ENCODE measurements at places on chromosomes 4 and X.
A peak's percentile ranks its signal among the peaks of the same experiment; 100 is the strongest.

DNA sequence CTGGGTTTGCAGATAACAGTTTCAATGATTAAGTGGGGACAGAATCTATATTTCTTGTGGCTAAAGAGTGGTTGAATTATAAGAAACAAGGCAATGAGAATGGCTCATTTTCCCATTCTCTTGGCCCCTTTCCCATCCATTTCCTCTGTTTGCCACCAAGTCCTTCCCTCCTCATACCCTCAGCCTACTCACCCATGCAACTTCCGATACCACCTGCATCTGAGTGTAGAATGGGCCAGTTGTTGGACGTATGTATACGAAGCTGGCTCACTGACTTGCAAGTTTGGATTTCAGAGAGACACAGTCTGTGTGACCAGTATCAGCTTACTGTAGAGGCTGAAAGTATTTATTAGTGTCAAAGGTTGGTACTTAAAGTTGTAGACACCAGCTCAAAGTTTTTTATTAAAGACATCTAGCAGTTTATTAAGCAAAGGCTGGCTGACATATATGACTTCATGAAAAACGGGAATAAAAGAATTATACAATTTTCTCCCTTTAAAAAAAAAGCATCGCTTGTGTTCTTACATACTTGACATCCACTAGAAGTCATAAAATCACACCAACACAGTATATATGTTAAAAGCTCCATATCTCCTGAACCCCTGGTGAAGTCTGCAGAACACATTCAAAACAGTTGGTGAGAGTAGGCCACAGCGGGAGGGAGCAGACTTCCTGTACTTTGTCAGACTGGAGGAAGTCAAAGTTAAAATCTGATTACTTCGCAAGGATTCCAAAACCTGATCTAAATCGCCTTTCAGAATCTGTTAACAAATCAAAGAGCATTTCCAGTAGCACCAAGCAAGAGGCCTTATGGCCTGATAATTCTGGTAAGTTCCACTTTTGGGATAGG lies 22.4 kb upstream of the STIM2 start:
- no peak for DNase-seq

DNA sequence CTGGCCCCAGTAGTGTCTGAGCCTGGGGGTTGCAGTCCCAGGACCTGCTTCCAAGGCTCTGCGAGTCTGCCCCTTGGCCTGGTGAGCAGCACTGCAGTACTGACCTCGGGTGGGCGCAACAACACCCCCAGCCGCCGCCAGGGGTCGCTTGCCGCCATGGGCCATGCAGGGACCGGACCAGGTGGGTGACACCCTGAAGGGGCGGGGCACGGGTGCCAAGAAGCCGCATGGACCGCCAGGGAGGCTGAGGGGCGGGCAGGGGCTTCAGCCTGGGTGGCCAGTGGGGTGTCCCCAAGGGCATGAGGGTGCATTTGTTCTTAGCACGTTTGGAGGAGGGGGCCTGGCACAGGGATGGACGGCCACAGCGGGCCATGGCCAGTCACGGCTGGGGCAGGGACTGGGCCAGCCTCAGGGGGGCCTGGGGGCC lies 25.0 kb downstream of the TACC3 start:
- peak; percentile 83 for DNase-seq

- peak; percentile 83 for DNase-seq
Observed at GRCh38 chr4:663438-664428, 10.3 kb downstream of the ATP5ME start.

DNA sequence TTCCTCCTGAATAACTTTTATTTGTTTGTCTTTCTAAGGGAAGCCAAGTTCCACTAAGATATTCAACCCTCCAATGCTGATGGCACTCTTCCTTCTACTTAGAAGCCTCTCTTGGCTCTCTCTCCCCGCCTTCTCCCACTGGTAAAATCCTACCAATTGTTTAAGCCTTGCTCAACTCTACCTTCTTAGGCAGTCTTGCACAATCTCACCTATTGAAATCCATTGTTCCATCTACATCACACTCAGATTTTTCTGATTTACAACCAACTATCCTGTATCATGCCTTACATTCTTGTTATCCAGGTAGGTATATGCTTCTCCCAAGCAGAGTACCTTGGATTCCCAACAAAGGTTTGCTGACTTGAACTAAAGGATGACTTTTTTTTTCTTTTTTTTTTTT lies 69.1 kb downstream of the NR3C2 start:
- DNase-seq = no peak

- no peak for DNase-seq
Observed at GRCh38 chr4:6193399-6193798, 7.0 kb downstream of the JAKMIP1 start.

GRCh38 chr4:11338956-11339782 lies 89.5 kb downstream of the HS3ST1 start:
- DNase-seq = no peak

- DNase-seq = no peak
Observed at GRCh38 chrX:133005042-133005441, 46.6 kb upstream of the HS6ST2 start.

- no peak for DNase-seq
Observed at GRCh38 chr4:137471461-137471860, 60.8 kb downstream of the PCDH18 start.

GRCh38 chr4:24174602-24175001 lies 284.8 kb upstream of the PPARGC1A start:
- no peak for DNase-seq

DNA sequence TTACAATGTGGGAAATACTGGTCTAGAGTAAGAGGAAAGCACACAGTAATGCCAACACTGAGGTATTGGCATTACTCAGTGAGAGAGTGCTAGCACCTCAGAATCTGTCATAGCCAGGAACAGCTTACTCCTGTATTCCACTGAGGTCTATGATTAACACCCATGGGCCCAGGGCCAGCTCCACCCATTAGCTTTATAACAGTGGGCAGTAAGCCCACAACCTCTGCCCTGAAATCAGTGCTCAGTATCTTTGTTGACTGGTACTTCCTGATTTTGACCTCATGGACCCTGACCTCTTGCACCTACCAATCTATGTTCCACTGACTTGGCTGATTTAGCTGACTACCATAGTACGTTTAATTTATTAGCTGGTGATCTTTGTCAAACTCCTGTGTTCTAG lies 56.1 kb downstream of the LANCL3 start:
- no peak for DNase-seq

DNA sequence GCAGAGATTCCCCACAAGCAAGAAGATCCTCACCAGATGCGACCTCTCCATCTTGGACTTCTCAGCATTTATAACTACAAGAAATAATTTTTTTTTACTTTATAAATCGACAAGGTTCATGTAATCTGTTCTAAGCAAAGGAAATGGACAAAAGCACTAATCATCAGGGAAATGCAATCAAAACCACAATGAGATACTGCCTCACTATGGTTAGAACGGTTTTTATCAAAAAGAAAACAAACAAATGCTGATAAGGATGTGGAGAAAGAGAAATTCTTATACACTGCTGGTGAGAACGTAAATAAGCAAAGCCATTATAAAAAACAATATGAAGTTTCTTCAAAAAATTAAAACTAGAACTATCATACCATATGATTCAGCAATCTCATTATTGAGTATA lies 1382.6 kb downstream of the ARAP2 start:
- DNase-seq = no peak

GRCh38 chr4:147284935-147285334 lies 196.0 kb upstream of the EDNRA start:
- DNase-seq = no peak

DNA sequence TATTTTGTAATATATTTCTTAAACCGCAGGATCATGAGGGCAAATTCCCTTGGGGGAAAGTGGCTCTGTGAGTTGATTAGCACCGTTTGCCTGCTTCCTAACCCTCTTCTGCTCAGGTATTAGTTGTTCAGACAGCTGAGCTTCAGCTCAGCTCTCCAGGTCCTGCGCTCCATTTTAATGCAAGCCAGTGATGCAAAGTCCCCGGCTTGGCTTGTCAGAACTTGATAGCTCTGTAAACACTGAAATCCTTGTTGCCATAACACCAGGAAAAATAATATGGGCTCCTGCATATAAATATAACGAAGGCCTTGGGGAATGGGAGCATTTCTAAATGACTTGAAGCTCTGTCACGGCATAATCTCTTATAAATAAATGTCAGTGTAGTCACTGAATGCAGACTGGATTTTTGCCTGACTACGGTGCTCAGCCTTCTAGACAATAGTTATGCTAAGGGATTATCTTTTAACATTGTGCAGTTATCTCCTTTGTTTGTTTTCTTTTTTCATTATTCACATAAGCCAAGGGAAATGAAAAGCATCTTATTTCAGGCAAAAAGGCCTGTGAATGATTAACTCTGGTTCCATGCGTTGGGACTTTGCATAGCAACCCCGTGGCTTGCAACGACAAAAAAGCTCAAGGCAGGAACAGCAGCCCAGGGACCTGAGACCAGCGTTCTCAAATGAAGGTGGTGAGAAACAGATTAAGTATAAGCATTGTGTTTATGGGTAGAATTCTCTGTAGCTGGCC lies 253.2 kb downstream of the SPRY1 start:
- no peak for DNase-seq

- DNase-seq = no peak
Observed at GRCh38 chr4:147580396-147580795, 36.8 kb upstream of the TMEM184C start.

GRCh38 chr4:112946127-112946526 lies 103.3 kb upstream of the ANK2 start:
- DNase-seq = no peak

DNA sequence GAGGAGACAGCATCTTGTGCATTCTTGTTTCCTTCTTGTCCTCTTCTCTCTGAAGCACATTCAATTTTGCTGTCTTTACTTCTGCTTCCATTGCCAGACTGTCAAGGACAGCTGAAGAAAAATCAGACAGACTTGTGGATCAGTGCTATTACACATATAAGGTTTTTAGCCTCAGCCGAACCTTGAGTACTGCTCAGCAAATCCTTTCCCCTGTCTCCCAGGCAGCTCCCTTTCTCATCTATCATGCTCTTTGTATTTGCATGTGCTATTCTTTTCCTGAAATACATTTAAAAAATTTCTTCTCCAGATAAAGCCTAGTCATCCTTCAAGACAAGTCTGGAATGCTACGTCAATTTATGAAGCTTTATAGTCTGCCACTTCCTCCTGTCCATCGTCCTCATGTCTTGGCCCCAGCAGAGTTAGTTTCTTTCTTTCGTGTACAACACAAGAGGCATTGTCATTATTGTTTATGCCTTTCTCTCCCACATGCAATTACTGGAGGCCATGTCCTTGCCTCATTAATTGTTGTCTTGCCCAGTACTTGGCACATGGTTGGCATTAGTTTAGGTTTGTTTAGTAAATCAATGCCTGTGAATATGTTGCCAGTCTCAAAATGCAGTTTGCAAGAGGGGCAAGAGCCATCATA lies 45.1 kb downstream of the ADGRL3 start:
- no peak for DNase-seq

- DNase-seq = no peak
Observed at GRCh38 chr4:78227411-78228057, 170.4 kb downstream of the FRAS1 start.

DNA sequence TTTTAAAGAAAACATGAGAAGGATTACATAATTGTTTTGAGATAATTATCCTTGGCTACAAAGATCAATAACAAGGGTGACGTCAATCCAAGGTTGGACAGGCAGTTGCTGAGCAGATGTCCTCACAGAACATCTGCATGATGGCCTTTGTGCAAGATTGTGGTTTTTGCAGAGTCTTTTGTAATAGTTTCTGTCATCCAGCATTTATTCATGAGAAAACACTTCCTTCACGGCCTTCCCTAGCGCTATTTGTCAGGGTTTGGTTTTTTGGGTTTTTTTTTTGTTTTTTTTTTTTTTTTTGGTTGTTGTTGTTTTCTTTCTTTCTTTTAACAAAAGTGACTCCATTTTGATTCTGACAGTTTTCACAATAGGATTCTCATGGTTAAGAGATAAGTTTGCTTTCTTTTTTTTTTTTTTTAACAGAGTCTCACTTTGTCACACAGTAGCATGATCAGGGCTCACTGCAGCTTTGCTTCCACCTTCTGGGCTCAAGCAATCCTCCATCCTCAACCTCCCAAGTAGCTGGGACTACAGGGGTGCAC lies 31.5 kb upstream of the ELF2 start:
- DNase-seq = no peak

DNA sequence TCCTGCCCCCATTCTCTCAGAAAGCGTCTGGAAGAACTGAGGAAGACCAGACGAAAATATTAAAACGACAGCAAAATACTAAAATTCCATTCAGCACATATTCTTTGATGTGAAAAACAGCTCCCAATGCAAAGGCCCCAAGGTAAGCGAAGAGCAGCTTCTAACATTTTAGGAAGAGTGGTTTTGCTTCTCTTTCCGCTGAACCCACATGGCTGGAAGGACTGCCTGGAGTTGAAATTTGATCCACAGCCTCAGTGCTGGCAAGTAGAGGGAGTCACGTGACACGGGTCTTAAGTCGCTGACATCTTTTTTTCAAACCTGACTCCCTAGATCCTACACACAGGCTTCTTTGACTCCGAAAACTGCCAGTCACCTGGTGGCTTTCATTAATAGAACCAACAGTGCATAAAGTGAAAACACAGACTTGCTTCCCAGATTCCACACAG lies at the start of gene FAM13A:
Gene FAM13A (minus strand): TSS at position 233 of the 446 bp plus-strand sequence. CDS start 221 bp downstream, at position 12.
- DNase-seq = peak; percentile 77

DNA sequence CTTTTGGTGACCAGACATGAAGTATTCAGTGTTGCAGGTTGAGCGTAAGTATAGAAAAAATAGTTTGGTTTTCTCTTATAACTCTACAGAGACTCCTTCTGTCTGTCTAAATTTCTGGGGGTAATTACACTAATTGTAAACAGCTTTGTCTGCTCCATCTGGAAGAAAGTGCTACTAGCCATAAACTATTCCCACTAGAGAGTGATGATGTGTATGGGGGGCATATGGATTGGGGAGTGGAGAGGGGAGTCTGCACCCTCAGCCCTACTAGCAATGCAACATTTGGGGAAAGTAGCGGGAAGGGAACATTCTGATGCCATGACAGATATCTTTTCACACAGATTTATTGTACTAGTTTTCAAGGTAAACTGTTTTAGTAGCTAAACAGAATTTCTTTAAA lies 549.7 kb downstream of the TRIML1 start:
- DNase-seq = no peak

GRCh38 chrX:141668371-141668770 lies 30.2 kb downstream of the SPANXD start:
- no peak for DNase-seq

GRCh38 chr4:125433453-125433852 lies 118.7 kb downstream of the FAT4 start:
- DNase-seq = no peak

GRCh38 chr4:188012426-188012945 lies 16.9 kb downstream of the ZFP42 start:
- no peak for DNase-seq

GRCh38 chrX:47902161-47902560 lies 65.5 kb downstream of the ZNF81 start:
- DNase-seq = no peak

GRCh38 chrX:140756941-140757340 lies 47.4 kb downstream of the LINC00632 start:
- no peak for DNase-seq

Data from Right ventricle myocardium inferior (tissue), 1 donor.